Stimulated activated CD4-positive, alpha-beta T cell treated with anti-CD3 and anti-CD28 coated beads, Interleukin-2, amount 100 ng/mL, for 24 hours (primary cell): ENCODE measurements at places on chromosomes 7 and 10.
A peak's percentile ranks its signal among the peaks of the same experiment; 100 is the strongest.

DNA sequence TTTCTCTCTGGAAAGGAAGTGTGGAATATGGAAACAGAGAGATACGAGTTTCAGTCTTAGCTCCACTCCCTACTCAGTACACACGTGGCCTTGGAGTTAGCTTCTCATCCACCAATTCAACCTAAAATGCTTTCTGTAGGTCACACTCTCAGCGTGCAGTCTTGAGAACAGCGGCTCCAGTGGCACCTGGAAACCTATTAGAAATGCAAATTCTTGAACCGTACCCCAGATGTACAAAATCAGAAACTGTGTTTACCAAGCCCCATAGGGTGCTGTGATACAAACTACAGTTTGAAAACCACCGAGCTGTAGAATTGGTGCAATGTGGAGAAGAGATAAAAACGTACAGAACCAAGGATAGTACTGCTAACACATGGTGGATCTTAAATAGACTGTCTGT is 91.1 kb upstream of the SP4 start:
- DNase-seq, result no peak

- DNase-seq, result no peak
Observed at GRCh38 chr7:106277976-106278375, 6.8 kb downstream of the NAMPT start.

DNA sequence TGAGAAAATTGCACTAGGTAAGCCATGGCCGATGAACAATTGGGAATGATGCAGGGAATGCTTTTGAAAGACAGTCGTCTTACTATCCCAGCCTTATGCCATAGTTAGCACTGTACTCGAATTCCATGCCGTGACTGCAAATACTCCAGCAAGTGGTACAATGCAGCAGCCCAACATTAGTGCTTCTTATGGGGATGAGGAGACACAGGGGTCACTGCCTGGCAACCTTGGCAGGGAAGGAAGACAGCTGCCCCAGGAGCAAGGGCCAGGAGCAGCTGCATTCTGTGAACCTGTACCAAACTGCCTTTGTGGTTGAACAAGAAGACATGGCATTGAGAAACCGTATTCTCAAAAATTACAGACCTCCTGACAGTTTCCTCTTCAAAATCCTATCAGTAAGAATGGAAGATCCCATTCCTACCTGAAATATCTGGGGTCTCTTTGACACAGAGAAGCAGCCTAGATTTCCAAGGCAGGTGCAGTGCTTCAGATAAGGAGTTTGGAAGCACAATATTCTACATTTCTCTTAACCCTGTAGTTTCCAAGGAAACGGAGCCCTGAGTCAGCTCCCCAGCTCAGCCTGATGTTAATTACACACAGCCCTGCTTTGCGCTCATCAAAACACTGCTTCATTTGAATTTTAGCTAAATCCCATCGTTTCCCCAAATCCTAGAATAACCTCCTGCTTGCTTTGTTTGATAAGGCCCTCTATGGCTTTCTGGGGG is 49.0 kb upstream of the FRMD4A start:
- no peak for DNase-seq

DNA sequence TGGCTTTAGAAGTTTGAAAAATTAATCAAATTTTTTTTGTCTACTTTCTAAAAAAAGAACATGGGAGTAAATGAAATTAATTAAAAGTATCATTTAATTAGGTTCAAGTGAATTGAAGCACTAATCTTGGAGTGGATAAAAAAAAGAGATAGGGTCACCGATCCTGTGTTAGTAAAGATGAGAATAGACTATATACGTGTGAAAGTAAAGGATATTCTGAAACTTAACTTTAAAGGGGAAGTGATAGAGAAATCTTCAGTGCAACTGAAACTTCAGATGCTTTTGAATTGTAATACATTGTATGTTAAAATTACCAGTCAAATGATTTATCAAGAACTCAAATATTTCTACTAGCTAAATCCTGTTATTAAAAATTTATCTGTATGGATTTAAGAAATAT is 4.8 kb downstream of the NHLRC2 start:
- no peak for DNase-seq

- DNase-seq, result no peak
Observed at GRCh38 chr7:68821846-68822245, 776.4 kb upstream of the AUTS2 start.

DNA sequence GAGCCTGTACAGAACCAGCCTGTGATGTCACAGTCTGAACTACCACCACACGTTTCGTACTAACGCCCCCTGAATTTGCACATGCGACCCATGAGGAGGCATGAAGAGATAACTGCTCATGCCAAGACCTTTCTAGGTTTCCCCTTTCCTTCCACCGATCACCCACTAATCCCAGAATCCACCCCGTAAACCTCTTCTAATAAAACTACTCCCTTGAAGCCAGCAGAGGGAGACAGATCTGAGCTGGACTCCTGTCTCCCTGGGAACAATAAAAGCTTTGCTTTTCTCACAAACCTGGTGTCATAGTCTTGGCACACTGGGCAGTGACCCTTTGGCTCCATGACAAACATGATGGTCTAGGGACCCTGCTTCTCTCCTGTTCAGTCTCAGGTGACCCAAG is 144.5 kb downstream of the FRMD4A start:
- no peak for DNase-seq

GRCh38 chr7:83579740-83580139 is 69.2 kb downstream of the SEMA3E start:
- no peak for DNase-seq

DNA sequence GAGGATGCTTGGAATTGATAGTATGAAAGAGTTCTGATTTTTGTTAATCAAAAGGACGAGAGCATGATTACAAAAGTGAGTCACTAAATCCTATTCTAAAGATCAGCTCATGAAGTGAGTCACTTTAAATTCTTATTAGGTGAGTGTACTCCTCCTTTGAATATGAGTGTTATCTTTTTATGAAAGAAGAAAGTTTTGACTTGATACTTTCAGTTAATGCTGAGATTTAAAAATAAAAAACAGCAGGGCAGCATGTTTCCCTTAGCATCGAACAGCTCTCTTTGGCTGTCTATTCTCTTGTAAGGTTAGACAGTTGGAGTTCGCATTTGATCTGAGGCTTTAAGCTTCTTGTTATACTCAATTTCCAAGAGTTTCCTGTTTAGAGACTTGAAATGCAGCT is 222.0 kb downstream of the TWIST1 start:
- no peak for DNase-seq

- DNase-seq, result no peak
Observed at GRCh38 chr10:19498393-19499290, 317.6 kb upstream of the PLXDC2 start.

GRCh38 chr7:158014976-158015375 is 572.6 kb downstream of the PTPRN2 start:
- DNase-seq, result no peak

DNA sequence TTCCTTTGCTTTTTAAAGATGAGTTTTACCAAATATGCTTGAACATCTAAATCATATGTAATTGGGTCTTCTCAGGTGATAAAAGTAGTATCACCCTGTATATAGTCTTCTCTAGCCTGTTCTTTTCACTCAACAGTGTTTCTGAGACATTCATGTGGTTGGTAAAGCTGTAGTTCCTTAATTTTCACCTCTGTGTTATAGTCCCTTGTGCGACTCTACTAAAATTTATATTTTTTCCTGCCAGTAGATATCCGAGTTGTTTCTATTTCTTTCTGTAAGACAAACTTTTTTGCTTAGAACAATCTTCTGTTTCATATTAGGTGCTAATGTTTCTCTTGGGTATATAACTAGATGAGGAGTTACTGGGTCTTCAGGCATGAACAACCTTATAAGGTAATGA is 35.6 kb downstream of the SYPL1 start:
- DNase-seq, result no peak

DNA sequence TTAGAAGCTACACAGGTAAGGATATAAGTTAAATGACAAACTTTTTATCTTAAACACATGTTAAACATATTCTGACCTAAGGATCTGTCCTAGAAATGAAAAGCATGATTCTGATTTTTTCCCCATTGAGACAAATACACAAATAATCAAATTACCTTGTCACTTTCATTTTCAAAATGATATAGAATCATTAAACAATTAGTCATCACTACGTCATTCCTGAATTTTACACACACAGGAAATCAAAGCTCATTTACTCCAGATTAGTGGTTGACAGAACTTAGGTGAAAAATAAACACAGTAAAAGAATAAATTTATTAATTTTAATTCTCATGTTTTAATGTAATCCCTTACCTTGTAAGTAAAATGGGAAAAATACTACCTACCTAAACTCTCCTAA is 89.0 kb downstream of the AASS start:
- no peak for DNase-seq

GRCh38 chr7:136079478-136079892 is 102.3 kb upstream of the MTPN start:
- DNase-seq, result no peak

- DNase-seq, result peak; percentile 1
Observed at GRCh38 chr10:127195571-127196281, 665 bp downstream of the INSYN2A start.

DNA sequence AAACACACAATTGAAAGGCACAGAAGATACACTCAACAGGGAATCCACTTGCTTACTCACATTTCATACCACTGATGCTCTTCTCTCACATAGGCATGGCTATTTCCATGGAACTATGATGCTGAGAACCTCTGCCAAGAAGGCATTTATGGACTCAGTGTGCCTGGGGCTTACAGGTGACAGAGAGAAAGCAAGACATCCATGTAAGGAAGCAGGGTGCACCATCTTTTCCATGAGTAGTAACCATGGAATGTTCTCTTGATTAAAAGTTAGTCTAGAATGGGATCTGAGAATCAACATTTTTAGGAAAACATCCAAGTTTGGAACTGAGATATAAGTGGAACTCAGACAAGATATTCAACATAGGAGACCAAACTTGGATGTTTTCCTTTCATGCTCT is 52.5 kb upstream of the MACC1 start:
- DNase-seq, result no peak

DNA sequence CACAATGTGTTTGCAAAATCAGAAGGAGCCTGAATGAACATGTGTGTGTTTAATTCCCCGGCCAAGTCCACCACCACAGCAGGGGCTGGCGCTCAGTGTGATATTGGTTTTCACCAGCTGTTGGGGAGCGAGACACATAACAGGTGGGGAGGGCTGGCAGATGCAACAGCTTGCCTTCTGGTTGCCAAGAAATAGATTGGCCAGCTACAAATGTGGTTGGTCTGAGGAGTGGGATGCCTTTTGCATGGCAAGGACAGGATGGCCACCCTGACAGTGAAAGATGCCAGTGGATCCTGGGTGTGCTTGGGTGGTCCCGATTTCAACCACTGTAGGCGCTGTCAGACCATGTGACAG is 292.5 kb upstream of the FZD8 start:
- DNase-seq, result no peak

- DNase-seq, result no peak
Observed at GRCh38 chr7:43164757-43165156, 52.3 kb downstream of the HECW1 start.

- no peak for DNase-seq
Observed at GRCh38 chr10:76583711-76584161, 1053.9 kb downstream of the KCNMA1 start.

GRCh38 chr10:119296703-119297102 is 89.3 kb downstream of the GRK5 start:
- no peak for DNase-seq

GRCh38 chr10:60024506-60024905 is 118.2 kb upstream of the CCDC6 start:
- no peak for DNase-seq

DNA sequence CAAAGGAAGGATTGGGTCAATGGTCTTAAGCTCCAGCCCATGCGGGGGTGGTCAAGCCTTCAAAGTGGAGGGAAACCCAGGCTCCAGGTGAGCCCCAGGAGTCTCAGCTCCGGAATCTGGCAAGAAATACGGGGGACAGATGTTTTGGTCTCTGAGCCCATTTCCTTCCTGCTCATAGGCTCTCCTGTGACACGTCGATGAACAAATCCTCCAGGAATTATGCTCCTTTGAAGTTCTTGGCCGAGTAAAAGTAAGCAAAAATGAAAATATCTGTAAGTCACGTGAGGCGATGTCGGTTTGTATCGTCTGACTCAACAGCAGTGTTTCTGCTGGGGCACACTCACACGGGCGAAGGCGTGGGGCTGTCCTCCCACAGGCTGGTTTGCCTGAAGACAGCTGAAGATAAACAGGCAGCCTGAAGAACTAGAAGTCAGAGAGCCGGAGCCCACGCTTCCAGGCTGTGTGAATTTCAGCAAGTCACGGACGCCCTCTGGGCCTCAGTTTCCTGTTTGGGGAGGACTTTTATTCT is 52.6 kb upstream of the SMNDC1 start:
- DNase-seq, result peak; percentile 73

DNA sequence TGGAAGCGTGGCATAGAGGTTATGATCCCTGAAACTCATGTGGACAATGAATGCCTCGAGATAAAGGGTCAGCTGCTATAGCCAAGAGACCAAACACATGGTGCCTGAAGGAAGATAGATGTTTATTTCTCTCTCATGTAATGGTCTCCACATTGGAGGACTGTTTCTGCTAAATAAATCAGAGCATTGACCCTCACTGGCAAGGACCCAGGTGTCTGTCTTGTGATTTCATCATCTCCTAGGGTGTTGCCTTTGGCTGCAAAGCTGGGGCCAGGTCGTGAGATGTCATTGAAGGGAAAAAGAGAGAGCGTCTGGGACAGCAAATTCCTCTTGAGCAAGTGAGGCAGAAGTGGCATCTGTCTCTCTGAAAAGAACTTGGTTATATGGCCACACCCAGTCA is 64.6 kb downstream of the JCAD start:
- no peak for DNase-seq

- DNase-seq, result no peak
Observed at GRCh38 chr7:138917771-138918170, 63.4 kb downstream of the KIAA1549 start.

DNA sequence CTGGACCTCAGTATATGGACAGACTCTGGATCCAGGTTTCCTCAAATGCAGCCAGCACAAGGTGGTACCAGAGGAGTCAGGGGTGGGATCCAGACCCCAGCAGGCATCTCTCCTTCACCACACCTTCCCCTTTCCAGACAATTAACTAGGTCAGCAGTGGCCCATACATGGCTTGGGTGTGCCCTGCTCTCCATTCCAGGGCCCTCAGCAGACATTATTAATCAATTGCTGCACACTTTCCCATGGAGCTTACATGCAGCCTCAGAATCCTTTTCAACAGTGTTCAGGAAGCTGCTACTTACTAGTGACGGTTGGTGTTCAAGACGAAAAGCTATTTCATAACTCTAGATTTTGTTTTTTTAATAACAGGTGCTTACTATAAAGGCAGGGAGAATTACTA is 6.0 kb downstream of the COL13A1 start:
- DNase-seq, result no peak

GRCh38 chr10:114565066-114565465 is 93.0 kb downstream of the ABLIM1 start:
- no peak for DNase-seq
